Fibroblast of the aortic adventitia (primary cell): ENCODE measurements at places on chromosomes 1 and 21. TPM values are rescaled to one million over a fixed set of nuclear protein-coding genes. Genes with fewer than 3 reads are reported as not detected.

GRCh38 chr21:34198231-34199120 lies 125.1 kb downstream of the MRPS6 start:
- no peak for DNase-seq

Gene LCE1F
- total RNA-seq, result not detected in 2 replicates

Gene ADORA1
- total RNA-seq, result 0.72 and 6.5 TPM in 2 replicates

- no peak for DNase-seq
Measured at GRCh38 chr1:173997791-173998190, 24.4 kb downstream of the RC3H1 start.

DNA sequence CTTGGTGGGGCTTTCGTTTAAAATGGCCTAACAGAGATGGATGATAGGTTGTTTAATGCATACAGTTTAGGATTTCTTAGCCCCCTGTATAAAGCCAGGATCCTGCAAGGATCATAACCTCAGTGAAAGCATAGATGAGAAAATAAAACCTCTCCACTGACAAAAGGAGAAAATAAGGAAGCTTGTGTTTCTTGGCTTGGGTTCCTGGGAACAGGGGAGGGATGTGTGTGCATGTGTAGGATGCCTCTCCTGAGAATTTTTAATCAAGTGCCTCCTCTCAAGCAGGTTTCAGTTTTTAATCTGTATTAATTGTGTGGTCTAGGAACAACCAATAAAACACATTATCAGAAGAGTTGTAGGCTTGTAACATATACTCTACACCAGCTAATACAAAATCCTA lies 26.1 kb downstream of the PRKACB start:
- DNase-seq, result no peak

DNA sequence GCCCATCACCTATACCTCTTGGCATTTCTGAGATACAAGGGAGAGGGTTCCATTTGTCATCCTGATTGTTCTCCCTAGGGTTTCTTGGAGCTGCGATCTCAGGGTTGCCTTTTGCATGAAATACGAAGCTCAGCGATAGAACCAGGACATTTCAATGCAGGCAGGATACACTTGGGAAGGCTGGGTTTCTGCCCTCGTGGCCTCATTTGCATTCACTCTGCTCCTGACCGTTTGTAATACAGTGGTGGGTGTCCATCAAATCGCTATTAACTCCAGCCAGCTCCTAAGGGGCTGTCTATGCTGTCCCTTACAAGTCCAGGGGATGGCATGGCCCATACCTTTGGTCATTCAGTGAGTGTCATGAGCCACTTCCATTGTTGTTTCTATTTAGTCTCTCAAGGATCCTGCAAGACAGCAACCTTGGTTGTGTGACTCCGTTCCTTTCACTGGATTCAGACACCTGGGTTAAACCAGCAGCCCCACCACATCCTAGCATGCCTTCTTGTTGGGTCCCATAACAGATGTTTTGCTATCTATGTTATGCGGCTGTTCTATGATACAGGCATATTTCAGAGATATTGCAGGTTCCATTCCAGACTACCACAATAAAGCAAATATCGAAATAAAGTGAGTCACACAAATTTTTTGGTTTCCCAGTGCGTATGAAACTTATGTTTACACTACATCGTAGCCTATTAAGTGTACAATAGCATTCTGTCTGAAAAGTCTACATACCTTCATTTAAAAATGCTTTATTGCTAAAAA lies 18.3 kb downstream of the KAZN start:
- DNase-seq, result no peak

Gene PSMD4
- total RNA-seq, result 111 and 139 TPM in 2 replicates

DNA sequence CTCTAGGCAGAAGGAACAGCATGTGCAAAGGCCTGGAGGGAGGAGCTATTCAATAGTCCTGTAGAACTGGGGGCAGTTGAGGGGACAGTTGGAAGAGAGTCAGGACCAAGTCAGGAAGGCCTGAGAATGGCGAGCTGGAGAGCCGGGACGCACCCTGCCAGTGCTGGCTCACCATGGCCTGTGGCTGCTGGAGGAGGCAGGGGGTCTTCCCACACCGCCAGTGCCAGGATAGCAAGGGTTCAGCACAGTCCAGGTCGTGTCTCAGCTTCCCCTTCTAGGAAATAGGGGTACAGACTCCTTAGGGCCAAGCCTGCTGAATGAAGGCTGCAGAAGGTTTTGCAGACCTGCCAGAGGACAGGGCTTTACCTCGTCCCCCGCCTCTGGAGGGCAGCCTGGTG lies 7.3 kb downstream of the PODN start:
- no peak for DNase-seq

DNA sequence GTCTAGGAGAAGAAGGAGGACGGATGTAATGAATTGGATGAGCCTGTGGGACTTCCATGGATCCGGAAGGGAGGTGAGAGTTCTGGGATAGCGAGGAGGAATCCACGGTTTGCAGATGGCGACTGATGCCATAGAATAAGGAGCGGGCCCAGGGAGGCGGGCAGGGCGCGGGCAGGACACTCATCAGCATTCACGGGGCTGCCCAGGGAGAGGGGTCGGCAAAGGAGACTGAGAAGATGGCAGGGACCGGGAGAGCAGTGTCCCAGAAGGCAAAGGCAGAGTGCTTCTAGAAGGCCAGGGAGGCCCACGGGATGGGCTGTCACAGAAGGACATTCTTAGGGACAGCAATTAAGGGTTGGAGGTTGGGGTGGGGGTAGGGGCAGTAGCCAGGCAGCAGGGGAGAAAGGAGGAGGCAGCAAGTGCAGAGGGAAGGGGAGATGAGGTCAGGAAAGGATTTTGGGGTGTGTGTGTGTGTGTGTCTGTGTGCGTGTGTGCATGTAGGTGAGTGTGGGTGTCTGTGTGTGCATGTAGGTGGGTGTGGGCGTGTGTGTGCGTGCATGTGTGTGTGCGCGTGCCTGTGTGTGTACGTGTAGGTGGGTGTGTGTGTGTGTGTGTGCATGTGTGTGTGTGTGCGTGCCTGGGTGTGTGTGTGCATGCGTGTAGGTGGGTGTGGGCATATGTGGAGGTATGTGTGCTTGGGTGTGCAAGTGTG lies 1.1 kb upstream of the COL8A2 start:
- DNase-seq, result no peak

DNA sequence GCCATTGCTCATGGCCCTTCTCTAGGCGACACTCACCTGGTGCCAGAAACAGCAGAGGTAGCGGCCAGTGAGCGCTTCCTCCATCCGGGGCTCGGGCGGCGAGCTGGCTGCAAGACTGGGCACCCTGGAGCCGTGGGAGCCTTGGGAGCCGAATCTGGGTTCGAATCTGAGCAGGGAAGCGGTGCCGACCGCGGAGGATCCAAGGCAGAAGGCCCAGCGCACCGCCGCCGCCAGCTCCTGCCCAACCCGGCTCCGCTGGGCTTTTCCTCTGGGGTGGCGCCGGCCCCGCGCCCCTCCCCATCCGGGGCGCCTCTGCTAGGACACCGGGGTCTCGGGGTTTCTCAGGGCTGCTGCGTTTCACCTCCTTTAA lies 1.7 kb upstream of the PRDM16 start:
- no peak for DNase-seq

Gene NUP133
- 25.2 and 46.1 TPM in 2 replicates for total RNA-seq

- peak; percentile 80 for DNase-seq
Measured at GRCh38 chr1:160256396-160257046, 5.8 kb downstream of the DCAF8 start.

- DNase-seq, result no peak
Measured at GRCh38 chr1:202160377-202160940, at the start of gene PTPN7. Gene PTPN7, minus strand, starts transcription at chr1:202160602. Its CDS starts 1,200 bp downstream, at chr1:202159402.
